Fibroblast of skin of left biceps (primary cell): ENCODE measurements at places on chromosomes 3 and 15.

- no peak for DNase-seq
Measured at GRCh38 chr3:117938974-117939373, 1095.7 kb downstream of the IGSF11 start.

- no peak for DNase-seq
Measured at GRCh38 chr15:94052711-94053110, 178.7 kb upstream of the MCTP2 start.

DNA sequence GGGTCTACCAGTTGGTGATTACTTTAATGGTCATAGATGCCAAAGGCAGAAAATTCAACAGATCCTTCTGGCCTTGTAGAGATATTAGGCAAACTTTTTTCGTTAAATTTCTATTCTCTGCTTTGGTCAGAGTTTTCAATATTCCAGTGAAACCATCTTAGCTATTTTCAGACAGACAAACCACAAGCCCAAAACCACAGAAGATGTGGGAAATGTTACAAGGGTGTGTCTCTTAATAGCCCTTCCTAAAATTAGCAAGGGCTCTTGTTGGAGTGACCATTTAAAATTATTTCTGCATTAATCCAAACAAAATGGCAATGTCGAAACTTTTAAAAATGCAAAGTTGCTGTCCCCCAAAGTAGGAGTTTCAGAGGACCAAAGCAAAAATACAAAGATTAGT is 102.8 kb downstream of the ARRDC4 start:
- DNase-seq, result no peak

DNA sequence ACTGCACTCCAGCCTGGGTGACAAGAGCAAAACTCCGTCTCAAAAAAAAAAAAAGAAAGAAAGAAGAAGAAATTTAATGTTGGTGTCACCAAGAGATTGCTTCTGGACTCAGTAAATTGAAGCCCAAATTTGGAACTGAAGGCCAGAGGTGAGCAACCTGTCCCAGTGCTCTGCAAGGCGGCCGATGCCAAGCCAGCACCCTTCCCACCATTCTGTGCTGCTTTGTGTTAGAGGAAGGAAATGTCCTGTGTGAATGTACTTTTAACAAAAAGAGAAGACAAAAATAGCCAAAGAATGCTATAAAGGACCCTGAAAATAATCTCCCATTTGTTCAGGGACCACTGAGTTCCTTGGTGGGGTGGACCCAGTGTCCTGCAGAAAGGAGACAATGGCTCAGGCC is 44.6 kb downstream of the CDC25A start:
- DNase-seq, result no peak
